Omental fat pad (tissue), 4 donors: ENCODE measurements at places on chromosomes 1 and 21.

DNA sequence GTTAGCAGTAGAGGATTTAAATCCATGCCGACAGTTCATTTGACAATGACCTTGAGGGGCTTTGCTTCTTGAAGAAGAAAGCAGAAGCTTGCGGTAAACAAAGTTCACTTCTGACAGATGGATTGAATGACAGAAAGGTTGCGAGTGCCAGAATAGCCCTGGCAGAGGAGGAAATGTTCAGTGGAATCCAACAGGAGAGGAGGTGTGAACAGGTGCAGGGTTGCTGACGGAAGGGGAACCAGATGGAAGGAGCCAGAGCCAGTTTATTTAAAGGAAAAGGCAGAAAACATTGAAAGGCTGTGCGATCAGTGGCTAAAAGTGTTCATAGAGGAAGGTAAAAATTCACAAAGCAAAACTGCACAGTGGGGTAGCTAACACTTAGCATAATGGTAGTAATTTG lies 141.0 kb downstream of the SDCCAG8 start:
- no peak for DNase-seq

GRCh38 chr1:64100791-64101190 lies 102.6 kb upstream of the UBE2U start:
- no peak for DNase-seq

GRCh38 chr1:150053926-150054325 lies 13.7 kb upstream of the VPS45 start:
- no peak for DNase-seq

DNA sequence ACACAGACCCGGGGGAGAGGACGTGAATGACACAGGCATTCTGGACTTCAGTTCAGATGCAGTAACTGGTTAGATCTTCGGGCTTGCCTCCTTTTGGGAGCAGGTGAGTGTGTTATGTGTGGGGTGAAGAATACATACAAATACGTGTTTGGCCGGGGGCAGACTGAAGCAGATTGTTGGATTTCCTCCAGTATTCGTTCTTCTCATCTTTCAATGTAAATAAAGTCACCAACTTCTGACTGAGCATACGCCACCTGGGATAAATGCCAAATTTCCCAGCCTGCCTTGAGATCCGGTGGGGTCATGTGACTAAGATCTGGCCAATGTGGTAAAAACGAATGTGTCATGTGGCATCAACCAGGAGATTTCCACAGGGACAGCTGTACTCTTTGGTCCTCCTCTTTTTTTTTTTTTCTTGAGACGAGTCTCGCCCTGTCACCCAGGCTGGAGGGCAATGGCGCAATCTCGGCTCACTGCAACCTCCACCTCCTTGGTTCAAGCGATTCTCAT lies 189.8 kb downstream of the RGS7 start:
- no peak for DNase-seq

- no peak for DNase-seq
These were observed 1.1 kb downstream of the ECM1 start for GRCh38 chr1:150508982-150509381.

- no peak for DNase-seq
These were observed 8.9 kb upstream of the A3GALT2 start for GRCh38 chr1:33329600-33330305.

DNA sequence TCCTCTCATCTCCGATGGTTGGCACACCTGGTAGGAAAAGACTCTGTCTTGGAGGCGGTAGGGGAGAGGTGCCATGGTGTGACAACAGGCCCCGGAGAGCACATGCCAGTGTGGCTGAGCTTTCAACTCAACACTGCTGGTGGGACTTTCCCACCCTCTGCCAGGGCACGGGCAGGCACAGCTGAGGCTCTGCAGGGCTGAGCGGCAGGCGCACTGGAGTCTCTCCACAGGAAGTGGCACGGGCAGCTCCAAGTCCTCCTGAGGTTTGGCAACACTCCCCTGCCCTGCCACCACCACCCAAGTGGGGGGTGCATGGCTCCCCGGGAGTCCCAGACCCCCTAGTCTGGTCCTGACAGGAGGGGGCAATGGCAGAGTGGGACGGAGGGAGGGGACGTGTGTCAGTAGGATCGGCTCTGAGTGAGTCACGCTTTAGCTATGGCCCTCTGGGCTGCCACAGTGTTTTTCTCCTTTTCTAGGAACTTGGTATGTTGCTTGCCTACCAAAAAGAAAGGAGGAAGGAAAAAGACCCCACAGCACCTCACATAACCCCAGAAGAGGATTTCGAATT lies 27.3 kb upstream of the EVA1B start:
- no peak for DNase-seq

GRCh38 chr1:88063605-88064004 lies 620.5 kb upstream of the PKN2 start:
- DNase-seq = no peak
